ENCODE measurements at places on chromosomes 5 and 9. TPM values are rescaled to one million over a fixed set of nuclear protein-coding genes. Genes with fewer than 3 reads are reported as not detected.

DNA sequence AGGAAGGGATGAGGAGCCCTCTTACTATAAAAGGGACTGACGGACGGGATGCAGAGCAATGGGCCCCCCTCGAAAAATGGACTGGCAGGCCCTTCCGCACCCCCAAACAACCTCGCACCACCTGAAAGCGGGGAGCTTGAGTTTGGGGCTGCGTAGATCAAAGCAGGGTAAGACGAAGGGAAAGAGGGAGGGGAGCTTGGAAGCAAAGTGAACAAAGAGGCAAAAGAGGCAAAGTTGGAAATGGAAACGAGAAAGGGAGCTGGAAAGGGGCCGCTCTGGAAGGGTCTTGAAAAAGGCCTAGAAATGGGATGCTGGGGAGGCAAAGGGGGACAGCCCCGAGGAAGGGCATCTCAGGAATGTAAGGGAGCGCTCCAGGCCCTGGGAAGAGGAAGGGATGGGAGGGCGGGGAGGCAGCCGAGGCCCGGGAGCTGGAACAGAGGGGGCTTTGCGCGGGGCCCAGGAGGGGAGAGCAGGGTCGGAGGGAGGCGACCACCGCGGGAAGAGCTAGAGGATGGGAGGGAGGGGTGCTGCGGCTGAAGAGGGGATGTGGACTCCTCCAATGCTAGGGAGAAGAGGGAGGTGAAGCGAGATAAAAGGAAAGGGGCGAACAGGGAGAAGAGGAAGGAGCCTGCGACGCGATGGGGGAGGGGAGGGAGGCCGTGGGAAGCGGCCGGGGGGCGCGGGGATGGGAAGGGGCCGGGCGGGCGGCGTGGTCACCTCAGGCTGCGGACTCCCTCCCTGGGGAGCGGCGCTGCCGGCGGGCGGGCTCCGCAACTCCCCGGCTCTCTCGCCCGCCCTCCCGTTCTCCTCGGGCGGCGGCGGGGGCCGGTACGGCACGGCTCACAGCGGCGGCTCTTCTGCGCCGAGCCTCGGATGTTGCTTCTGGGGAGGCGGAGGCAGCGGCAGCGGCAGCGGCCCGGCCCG is 577 bp downstream of the RNF145 start:
- peak; percentile 33 for DNase-seq

GRCh38 chr9:80644044-80644443 is 1045.3 kb downstream of the TLE1 start:
- DNase-seq: no peak

DNA sequence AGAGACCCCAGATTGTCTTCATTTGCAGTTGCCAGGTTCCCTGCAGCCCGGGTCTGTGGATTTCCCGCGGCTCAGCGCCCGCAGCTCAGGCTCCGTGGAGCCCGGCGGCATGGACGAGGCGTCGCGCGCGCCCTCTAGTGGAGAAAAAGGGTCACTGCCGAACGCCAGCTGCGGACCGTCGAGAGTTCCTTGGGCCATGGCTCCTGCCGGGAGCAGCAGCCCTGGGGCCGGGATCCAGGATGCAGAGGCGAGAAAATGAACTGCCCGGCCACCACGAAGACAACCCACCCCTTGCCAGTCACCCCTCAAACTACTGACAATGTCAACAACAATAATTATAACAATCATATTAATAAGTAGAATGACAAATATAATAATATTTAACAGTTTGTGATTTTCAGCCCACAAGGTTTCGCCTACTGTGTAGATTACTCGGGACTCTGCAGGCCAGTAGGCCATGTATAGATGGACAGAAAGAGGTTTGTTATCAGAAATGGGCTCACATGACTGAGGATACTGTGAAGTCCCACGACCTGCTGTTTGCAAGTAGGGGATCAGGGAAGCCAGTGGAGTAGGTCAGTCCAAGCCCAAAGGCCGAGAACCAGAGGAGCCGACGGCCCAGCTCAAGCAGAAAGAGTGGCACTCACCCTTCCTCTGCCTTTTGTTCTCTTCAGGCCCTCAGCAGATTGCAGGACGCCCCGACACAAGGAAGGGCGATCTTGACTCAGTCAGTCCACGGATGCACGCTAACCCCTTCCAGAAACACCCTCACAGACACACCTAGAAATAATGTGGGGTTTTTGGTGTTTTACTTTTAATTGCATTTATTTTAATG is 43.1 kb downstream of the BOD1 start:
- peak; percentile 50 for DNase-seq

DNA sequence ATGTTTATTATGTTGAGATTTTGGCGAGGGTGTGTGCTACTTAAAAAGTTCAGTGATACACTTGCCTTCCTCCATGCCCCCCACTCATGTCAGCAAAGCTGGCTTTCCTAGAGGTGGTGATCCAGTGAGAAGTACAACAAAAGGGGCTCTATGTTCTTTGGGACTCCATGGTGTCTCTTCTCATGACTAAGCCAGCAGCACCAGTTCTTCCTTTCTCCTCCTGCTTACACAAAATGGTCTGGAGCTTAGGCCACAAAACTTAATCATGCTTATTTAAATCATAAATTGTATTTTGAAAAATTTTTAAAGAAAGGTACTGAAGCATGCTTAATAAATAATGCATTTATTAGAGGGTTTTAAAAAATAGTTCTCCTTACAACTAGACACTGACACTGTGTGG is 22.4 kb downstream of the MOCS2 start:
- no peak for DNase-seq

DNA sequence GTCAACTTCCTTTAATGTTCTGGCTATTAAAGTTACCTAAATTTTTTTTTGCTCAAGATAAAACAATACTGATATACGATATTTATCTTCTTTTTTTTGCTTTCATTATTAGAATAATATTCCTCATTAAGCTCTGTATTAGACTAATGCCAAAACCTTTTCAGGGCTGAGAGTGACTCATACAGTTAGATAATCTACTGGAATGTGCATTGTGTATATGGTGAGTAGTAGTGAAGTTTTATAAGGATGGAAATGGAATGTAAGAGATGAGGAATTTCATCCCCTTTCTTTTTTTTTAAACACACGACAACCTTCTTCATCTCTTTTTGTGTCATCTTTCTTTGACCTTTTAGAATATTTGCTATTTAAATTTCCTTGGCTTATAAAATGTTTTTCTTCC is 268.6 kb downstream of the ISL1 start:
- no peak for DNase-seq

DNA sequence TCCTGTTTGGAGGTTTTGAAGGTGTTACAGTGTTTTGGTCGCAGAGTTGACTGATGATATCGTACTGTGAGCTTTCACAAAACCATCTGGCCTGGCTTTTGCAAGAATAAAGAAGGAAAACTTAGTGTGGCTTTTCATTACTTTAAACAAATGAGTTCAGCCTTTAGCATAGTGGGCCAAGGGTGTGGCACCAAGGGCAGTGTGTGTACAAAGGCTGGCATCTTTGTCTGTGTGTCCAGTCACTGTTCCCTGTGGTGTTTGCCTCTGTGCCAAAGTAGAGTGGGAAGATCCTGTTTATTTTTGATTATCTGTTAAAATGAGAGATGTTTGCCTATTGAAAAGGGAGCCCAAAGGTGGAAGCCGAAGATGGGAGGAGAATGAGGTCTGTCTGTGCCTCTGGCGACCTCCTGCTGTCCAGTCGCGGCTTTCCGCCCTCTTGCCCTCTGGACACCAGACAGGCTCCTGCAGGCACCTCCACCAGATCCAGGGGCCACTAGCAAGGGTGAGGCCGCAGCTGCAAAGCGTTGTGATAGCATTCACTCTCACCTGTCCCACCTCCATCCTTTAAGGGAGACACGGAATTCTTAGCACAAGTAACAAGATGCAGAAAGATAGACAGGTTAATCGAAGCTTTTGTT is 113.7 kb downstream of the TRIO start:
- DNase-seq: no peak

- no peak for DNase-seq
Measured at GRCh38 chr5:19733612-19734495, 254.1 kb downstream of the CDH18 start.

NRARP gene
- total RNA-seq: 3.7 TPM

DNA sequence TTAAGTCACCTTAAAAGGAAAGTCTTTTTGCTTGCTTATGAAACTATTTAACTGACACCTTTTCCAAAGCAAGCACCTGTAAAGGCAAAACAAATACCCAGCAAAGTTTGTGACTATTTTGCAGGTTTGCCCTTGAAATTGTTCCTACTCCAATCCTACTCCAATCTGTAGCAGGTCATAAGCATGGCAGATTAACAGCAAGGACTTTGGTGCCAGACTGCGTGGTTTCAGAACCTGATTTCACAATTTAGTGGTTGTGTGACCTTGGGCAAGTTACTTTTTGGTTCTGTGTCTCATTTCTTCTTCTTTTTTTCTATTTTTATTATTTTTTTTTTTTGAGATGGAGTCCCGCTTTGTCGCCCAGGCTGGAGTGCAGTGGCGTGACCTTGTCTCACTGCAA is 282.1 kb downstream of the RFX3 start:
- DNase-seq: no peak

- DNase-seq: no peak
Measured at GRCh38 chr5:14097998-14098471, 45.1 kb upstream of the TRIO start.

NIPAL4 gene
- total RNA-seq: not detected

DNA sequence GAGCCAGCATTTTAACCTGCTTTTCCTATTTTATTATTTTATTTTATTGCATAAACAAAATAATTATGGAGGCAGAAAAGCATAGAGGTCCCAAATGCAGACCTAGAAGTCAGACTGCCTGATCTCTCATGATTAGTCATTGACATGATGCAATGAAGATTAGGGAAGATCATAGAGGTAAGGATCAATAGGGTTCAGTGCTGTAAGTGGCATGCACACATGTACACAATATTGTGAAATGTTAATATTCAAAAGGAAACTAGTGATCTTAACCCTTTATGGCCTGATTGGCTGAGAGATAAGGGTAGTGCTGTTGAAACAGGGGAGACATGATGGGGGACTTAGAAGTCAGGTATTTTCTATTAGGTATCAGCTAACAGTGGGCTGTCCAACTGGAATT is 1.1 kb upstream of the FRRS1L start:
- DNase-seq: no peak

- DNase-seq: no peak
Measured at GRCh38 chr5:149345892-149346222, 558 bp downstream of the GRPEL2 start.

SLC36A1 gene
- 19.2 TPM for total RNA-seq

GRCh38 chr9:110575945-110576344 is 3.6 kb downstream of the SVEP1 start:
- no peak for DNase-seq

DNA sequence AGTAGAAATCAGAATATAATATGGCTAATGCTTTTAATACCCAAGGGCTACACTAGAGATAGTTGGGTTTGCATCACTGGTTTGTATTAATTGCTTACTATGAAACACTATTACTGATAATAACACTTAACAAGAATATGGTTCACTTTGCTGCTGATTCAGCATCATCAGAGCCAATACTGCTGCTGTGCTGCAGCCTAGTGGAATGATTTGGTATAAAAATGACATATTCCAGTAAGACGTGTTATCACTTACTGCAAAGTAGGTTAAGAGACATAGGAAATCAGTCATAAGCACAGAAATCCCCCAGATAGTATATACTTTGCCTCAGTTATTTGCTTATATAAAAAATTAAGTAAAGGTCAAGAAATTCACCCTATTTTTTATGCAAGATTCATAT is 2.8 kb downstream of the CDH10 start:
- no peak for DNase-seq

ALDOB gene
- total RNA-seq: not detected

- DNase-seq: no peak
Measured at GRCh38 chr5:40995801-40996586, 75.1 kb downstream of the MROH2B start.

SLC6A7 gene
- 2.9 TPM for total RNA-seq

HAVCR2 gene
- 7.3 TPM for total RNA-seq

DNA sequence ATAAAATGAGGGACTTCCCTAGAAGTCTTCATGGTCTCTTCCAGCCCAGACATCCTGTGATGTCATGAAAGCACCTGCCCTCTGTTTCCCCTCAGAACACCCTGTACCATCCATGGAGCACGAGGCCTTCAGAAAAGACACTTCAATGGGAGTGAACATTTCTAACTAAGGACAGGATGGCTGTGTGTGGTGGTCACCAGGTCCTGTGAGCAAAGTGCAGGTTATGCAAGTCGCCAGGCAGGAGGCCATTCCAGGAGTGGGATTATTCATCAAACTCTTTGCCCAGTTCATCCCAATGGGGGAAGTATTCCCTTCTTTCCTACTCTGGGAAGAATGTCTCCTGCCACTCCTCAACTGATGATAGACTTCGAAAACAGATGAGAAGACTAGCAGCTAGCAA is 80.5 kb downstream of the SLC1A3 start:
- no peak for DNase-seq

DNA sequence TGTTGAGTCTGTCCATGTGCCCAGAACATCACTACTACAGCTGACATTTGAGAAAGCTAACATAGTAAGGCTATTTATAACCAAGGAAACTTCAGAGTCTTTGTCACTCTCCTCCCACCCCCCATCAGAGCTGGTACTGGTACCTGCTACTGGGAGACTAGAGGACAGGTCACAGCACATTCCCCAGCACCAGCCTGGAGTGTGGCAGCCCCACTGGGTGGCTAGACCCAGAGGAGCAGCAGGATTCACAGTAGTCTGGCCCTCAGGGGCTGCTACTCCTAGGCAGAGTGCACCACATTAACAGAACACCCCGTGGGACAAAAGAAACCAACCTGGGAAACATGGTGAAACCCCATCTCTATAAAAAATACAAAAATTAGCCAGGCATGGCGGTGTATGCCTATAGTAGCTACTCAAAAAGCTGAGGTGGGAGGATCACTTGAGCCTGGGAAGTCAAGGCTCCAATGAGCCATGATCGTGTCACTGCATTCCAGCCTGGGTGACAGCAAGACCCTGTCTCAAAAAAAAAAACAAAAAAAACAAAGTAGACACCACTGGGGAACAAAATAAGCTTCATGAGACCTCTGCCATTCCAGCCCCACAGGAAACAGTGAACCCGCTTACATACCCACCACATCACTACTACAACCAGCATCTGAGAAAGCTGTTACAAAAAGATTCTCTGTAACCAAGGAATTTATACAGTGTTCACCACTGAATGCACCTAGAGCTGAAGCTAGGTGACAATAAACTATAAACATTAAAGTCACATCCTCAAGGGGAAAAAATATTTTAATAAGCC is 26.3 kb upstream of the PTGER4 start:
- DNase-seq: no peak

- DNase-seq: no peak
Measured at GRCh38 chr5:53884417-53884816, 324.0 kb downstream of the NDUFS4 start.

ZNF618 gene
- 4.9 TPM for total RNA-seq

PCDHA5 gene
- 8.2 TPM for total RNA-seq

GRCh38 chr5:73642344-73642743 is 16.3 kb downstream of the ARHGEF28 start:
- no peak for DNase-seq

PDE6A gene
- total RNA-seq: not detected

THBS4 gene
- 2.0 TPM for total RNA-seq

GRCh38 chr5:151086905-151087360 is 6.1 kb upstream of the TNIP1 start:
- no peak for DNase-seq

AKNA gene
- 3.3 TPM for total RNA-seq

GRCh38 chr5:36646507-36647023 is 40.2 kb downstream of the SLC1A3 start:
- no peak for DNase-seq

Measured in frontal cortex (tissue), 4 donors.